Naive B cell (primary cell): ENCODE measurements at places on chromosomes 2 and 18. TPM values are rescaled to one million over a fixed set of nuclear protein-coding genes. Genes with fewer than 3 reads are reported as not detected.

DNA sequence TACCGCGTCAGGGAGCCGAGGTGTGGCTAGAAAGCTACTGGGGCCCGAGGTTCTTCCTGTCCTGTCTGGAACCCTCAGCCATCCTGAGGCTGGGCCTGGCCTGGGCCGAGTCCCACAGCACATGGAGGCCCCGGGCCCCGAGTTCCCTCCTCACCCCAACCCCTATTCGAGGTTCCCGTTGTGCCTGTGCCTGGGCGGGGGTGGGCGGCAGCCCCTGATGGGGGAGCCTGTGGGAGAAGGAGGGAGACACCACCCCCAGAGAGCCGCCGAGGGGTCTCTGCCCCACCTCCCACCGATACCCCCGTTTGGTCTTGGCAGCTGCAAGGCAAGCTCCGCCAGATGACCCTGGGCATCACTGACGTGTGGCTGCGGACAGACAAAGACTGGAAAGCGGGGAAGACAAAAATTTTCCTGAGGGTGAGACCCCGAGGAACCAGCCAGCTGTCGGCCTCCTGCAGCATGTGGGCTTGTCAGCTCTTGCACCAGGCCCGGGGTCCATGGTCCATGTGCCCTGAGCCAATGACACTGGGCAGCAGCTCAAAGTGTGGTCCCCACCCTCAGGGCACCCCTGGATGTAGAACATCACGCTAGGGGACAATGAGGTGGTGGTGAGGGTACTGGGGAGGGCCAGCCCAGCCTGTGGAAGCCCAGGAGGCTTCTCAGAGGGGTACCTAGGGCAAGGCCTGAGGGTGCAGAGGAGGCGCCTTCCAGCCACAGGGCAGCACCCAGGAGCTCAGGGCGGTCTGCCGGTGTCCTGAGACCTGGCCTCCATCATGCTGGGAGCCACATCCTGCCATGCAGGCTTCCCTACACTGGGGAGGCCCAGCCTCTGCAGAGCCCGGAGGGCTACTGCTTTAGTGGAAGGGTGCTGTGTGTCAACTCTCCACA is 52.5 kb upstream of the GPR17 start:
- peaks cover 34% of the 10 kb centered on the region for H3K4me1 ChIP-seq
- peak overlapping the region; percentile 21 for H3K4me3 ChIP-seq
- H3K27ac ChIP-seq = no peak overlapping the region

Gene NOSTRIN
- polyA plus RNA-seq = not detected

GRCh38 chr2:223852281-223852795 is 15.0 kb upstream of the AP1S3 start:
- H3K4me3 ChIP-seq = no peak overlapping the region
- DNase-seq = no peak
- peaks cover 12% of the 10 kb centered on the region for H3K36me3 ChIP-seq

Gene CXCR1
- polyA plus RNA-seq = 2.3 TPM

- no peaks in the 10 kb centered on the region for H3K4me1 ChIP-seq
- H3K4me3 ChIP-seq = no peak overlapping the region
- H3K36me3 ChIP-seq = peaks cover under 1% of the 10 kb centered on the region
- no peaks in the 10 kb centered on the region for H3K27me3 ChIP-seq
- no peak for DNase-seq
These were observed 121.5 kb downstream of the SLC4A3 start for GRCh38 chr2:219748671-219749570.

Gene SERPINB13
- polyA plus RNA-seq = not detected

- H3K36me3 ChIP-seq = no peaks in the 10 kb centered on the region
- H3K4me3 ChIP-seq = no peak overlapping the region
- H3K4me1 ChIP-seq = no peaks in the 10 kb centered on the region
- no peak overlapping the region for H3K27ac ChIP-seq
These were observed 329.5 kb downstream of the CDH2 start for GRCh38 chr18:27847412-27847811.

Gene DARS1
- 172 TPM for polyA plus RNA-seq

Gene IL1RL2
- not detected for polyA plus RNA-seq

DNA sequence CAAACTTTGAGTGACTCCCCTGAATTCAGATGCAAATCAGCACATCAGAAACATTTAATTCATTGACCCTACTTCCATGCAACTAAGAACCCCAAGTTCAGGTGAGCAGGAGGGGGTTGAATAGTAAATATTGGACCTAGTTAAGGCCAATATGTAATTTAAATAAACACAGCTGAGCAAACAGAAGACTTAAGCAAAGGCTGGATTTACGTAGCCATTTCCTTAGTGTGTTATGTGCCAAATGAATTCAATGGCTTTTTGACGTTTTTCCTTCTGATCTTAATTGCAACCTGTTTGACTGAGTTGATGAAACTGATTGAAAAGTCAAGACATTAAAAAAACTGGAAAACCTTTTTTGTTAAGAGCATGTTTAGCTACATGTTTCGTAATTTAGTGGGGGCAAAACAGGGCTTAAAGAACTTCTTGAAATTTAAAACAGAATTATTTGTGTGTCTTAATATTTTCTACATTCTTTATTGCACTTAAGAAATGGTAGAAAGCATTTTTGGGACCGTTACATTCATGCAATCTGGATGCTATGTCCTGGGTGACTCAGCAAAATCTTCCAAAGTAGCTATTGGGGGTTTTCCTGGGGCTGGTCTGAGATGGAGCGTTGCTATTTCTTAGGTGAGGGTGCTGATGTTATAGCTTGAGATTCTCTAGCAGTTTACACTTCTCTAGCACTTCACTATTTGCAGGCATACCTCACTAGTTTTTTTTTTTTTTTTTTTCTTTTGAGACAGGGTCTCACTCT is 25.5 kb upstream of the KCNE4 start:
- no peaks in the 10 kb centered on the region for H3K4me1 ChIP-seq
- DNase-seq = no peak
- H3K27me3 ChIP-seq = no peaks in the 10 kb centered on the region
- H3K27ac ChIP-seq = no peak overlapping the region

- no peak overlapping the region for H3K27ac ChIP-seq
- DNase-seq = no peak
- peaks cover 6% of the 10 kb centered on the region for H3K4me1 ChIP-seq
- peaks cover 24% of the 10 kb centered on the region for H3K27me3 ChIP-seq
These were observed 17.2 kb downstream of the GKN2 start for GRCh38 chr2:68935471-68935870.

Gene PSMA8
- 2.2 TPM for polyA plus RNA-seq

Gene CCL20
- polyA plus RNA-seq = not detected

DNA sequence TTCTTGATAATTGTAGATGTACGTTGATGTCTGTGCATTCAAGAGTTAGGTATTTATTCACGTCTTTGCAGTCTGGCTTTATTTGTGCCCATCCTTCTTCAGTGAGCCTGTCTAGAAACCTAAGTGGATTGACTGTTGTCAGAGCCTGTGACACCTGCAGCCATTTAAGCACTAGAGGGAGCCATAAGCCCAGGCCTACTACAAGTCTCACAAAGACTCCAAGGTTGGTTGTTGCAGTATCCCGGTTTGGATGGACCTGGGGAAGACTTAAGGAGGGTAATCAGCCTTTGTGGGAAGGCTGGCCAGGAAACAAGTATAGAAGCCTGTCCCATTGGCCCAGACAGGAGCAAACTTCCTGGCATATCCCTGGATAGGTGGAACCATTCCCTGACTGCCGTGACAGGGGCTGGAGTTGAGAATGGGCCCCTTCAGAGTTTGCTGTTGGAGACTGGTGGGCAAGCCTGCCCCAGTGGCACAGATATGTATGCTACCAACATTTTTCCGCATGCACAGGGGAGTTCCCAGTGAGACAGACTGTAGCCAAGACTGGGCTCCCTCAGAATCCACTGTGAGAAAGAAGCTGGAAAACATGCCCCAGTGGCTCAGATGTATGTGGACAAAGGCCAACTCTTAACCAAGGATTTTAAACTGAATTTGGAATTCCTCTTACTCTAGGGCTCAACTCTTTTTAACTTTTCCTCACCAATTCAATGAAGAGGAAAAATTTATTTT is 9.3 kb upstream of the LRRC30 start:
- no peak overlapping the region for H3K4me3 ChIP-seq

Gene WIPF1
- polyA plus RNA-seq = 82.6 TPM

DNA sequence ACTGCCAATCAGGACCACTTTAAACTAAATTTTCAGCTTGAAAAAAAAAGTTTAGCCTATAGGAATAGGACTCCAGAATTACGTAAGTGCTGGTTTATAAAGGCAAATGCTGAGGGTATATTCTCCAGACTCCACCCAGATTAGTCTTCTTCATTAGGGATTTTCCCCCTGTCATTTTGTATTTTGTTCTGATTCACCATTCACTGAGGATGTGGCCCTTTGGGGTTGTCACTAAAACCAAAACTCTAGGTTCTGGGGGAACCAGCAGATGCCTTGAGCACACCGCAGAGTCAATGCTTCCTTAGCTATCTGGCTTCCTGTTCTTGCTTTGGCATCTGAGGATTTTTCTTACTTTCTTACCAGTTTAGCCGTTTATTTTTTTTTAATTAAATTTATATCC is 10.5 kb downstream of the SCYGR4 start:
- no peaks in the 10 kb centered on the region for H3K36me3 ChIP-seq
- no peak overlapping the region for H3K4me3 ChIP-seq
- H3K27ac ChIP-seq = no peak overlapping the region

DNA sequence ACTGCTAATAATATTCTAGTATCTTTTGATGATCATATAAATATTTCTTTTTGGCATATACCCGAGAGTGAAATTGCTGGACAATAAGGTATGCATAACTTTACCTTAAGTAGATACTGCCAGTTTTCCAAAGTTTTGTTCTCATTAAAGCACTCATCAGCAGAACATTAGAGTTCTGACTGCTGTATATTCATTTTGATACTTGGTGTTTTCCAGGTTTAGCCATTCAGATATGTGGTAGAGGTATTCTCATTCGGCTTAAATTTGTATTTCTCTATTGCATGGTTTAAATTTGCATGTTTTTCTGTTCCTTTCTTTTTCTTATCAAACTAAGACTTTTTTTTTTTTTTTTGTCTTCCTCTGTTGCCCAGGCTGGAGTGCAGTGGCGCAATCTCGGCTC is 18.2 kb downstream of the CYBRD1 start:
- no peak overlapping the region for H3K4me3 ChIP-seq
- no peak for DNase-seq
- no peaks in the 10 kb centered on the region for H3K4me1 ChIP-seq

Gene TNS1
- polyA plus RNA-seq = 0.57 TPM

GRCh38 chr2:176656038-176656775 is 387.0 kb downstream of the MTX2 start:
- no peaks in the 10 kb centered on the region for H3K4me1 ChIP-seq
- no peak for DNase-seq
- H3K27ac ChIP-seq = no peak overlapping the region
- H3K27me3 ChIP-seq = peaks cover 57% of the 10 kb centered on the region

Gene PARD3B
- polyA plus RNA-seq = not detected

- DNase-seq = no peak
- peaks cover 11% of the 10 kb centered on the region for H3K4me1 ChIP-seq
- H3K36me3 ChIP-seq = no peaks in the 10 kb centered on the region
- no peak overlapping the region for H3K27ac ChIP-seq
- no peaks in the 10 kb centered on the region for H3K27me3 ChIP-seq
These were observed 357.6 kb upstream of the CWC22 start for GRCh38 chr2:180364719-180365118.

Gene SLC30A3
- polyA plus RNA-seq = 0.06 TPM

- H3K27ac ChIP-seq = peak overlapping the region; percentile 98
- peaks cover 21% of the 10 kb centered on the region for H3K4me1 ChIP-seq
- peaks cover 84% of the 10 kb centered on the region for H3K27me3 ChIP-seq
- peak; percentile 49 for DNase-seq
These were observed 136.0 kb downstream of the INSIG2 start for GRCh38 chr2:118223992-118224894.

- H3K4me3 ChIP-seq = no peak overlapping the region
- H3K36me3 ChIP-seq = peaks cover 15% of the 10 kb centered on the region
- DNase-seq = no peak
- H3K4me1 ChIP-seq = peaks cover 49% of the 10 kb centered on the region
- no peak overlapping the region for H3K27ac ChIP-seq
These were observed 239.8 kb downstream of the SETBP1 start for GRCh38 chr18:44920441-44920840.

- H3K27ac ChIP-seq = no peak overlapping the region
- no peak overlapping the region for H3K4me3 ChIP-seq
- no peak for DNase-seq
- H3K4me1 ChIP-seq = no peaks in the 10 kb centered on the region
These were observed 82.0 kb upstream of the SLC66A3 start for GRCh38 chr2:11073251-11073650.

Gene MAP3K19
- polyA plus RNA-seq = not detected

DNA sequence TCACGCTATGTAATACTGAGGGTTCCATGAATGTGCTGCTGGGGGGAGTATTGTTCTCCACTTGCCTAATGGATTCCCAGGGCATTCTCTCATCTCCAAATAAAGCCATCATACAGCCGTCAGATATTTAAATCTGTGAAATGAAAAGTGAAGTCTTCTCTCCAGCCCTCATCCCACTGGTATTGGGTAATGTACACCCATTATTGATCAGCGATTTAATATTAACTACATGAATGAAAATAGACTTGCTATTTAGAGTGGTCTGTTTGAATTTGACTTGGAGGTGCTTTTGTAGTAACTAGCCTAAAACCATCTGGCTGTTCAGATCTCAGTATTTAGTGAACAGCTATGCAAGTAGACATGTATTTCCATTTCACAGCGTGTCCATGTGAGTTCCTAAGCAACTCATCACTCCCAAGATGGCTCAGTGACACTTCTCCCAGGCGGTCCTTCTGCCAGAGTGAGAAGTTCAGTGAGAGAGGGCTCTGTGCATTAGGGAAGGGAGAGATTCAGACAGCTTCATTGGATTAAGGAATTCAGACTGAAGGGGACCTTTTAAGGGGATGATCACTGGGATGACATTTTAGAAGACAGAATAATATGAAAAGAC is 140.7 kb downstream of the WDSUB1 start:
- no peak overlapping the region for H3K27ac ChIP-seq
- DNase-seq = no peak
- H3K4me3 ChIP-seq = no peak overlapping the region

Gene ADCYAP1
- polyA plus RNA-seq = not detected

DNA sequence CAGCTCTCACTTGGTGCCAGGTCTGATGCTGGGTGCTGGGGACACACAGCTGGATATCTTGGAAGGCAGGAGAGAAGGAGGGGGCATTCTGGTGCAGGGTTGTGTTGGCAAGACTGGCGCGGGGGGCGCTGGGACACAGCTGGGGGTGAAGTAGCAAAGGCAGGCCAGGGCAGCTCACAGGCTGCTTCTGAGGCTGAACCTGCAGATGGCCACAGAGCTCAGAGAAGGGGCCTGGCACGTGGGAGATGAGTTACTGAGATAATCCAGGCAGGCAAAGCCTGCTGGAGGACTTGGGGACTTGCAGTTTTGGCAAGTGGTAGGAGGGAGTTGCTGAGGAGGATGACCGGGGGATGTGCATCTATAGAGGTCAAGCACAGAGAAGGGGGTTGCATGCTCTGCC is 16.2 kb upstream of the DGKD start:
- H3K27ac ChIP-seq = no peak overlapping the region
- H3K36me3 ChIP-seq = no peaks in the 10 kb centered on the region
- DNase-seq = no peak
- H3K4me3 ChIP-seq = peak overlapping the region; percentile 42
- no peaks in the 10 kb centered on the region for H3K27me3 ChIP-seq
